ENCODE measurements at places on chromosomes 1 and 21. TPM values are rescaled to one million over a fixed set of nuclear protein-coding genes. Genes with fewer than 3 reads are reported as not detected.

DNA sequence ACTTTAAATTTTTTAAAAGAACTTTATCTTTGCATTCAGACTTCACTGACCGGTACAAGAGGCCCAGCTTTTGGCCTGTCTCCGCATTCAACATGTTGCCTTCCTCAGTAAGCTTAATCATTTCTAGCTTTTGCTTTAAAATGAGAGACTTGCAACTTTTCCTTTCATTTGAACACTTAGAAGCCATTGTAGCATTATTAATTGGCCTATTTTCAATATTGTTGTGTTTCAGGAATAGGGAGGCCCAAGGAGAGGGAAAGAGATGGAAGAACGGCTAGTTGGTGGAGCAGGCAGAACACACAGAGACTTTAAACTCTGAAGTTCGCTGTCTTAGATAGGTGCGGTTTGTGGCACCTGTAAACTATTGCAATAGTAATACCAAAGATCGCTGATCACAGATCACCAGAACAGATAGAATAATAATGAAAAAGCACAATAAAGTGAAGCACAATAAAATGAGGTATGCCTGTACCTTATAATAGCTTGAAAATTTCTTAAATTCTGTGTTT, 31.4 kb downstream of the RABGAP1L start:
- no peak for DNase-seq

HNRNPCL4 gene
- total RNA-seq, result not detected

DNA sequence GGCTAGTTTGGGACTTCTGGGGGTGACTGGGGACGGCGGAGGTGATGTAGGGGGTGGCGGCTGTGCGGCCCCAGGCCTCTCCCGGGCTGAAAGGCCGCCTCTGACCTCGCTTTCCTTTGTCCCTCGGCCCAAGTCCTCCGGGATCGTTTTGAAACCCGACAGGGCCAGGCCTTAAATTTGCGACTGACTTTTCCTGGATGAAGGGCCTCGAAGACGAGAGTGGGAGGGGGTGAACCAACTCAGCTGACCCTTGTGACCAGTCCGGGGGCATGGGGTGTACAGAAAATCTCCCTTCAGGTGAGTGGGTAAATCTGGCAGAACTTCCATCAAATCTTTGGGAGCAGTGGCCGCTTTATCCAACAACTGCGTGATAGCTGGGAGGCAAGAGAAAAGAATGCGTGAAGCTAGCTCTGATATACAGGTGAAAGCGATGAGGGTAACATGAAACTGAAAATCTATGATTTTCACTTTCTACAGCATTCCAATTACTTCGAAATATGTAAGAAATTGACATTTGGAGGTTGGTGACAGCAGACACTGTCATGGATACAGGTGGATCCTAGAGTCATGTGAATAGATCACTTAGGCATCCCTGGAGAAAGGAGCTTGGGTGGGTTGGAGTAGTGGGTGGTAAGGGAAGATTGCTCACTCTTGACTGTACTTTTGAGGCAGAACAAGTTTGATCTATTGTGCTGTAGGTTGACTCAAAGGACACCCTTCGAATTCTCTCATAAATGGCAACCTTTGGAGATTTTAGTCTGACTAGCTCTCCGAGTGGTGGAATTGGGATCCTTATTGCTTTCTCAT, 885 bp downstream of the AHCYL1 start:
- no peak for DNase-seq

MANEAL gene
- 24.8 TPM for total RNA-seq

- no peak for DNase-seq
Measured at GRCh38 chr1:51916587-51917405, 38.3 kb upstream of the NRDC start.

NBPF10 gene
- total RNA-seq, result 2.3 TPM

DNA sequence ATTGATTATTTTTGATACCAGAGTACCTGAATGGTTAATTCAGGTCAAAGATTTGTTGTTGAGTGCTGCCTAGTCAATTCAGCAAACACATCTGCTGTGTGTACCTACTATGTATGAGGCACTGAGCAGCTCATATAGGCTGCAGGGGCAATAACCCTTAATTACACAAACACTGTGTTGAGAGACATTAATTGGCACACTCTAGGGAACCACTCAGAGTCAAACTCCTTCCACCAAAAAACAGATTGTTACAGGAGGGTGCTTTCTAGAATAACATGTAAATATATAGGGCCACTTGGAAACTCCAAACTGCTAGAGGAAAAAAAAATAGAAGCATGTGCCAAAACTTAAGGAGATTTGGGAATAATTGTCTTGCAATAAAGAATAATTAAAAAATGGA, 31.3 kb downstream of the UBE2U start:
- DNase-seq, result no peak

DNA sequence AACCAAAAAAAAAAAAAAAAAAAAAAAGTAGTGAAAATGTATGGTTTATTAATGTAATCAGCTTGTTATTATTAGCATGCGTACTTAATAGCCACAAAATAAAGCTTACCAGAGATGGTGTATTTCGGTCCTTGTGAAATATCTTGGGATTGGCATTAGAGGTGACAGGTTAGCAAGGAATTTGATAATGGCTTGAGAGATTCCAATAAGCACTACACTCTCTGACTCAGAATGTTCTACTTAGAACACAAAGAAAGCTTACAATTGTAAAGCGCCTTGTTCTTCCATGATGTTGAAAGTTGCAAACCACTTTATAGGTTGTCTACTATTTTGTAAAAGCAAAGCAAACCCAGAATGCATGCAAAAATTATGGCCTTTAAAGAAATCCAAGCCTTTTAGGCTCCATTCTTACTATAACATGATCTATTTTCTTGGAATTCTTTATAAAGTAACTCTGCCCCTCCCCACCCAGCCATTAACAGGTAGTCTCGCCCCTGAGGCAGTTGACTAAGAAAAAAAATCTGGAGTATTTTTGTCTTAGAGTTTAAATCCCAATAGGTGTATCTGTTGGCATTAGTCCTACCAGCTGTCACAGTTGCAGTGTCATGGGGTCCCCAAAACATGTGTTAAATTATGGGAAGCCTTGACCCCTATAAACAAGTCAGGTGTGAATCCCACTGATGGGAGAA, 129.2 kb downstream of the DHRS3 start:
- no peak for DNase-seq

CTSK gene
- total RNA-seq, result 3.2 TPM

TRIM46 gene
- total RNA-seq, result not detected

PGLYRP4 gene
- total RNA-seq, result not detected

DNA sequence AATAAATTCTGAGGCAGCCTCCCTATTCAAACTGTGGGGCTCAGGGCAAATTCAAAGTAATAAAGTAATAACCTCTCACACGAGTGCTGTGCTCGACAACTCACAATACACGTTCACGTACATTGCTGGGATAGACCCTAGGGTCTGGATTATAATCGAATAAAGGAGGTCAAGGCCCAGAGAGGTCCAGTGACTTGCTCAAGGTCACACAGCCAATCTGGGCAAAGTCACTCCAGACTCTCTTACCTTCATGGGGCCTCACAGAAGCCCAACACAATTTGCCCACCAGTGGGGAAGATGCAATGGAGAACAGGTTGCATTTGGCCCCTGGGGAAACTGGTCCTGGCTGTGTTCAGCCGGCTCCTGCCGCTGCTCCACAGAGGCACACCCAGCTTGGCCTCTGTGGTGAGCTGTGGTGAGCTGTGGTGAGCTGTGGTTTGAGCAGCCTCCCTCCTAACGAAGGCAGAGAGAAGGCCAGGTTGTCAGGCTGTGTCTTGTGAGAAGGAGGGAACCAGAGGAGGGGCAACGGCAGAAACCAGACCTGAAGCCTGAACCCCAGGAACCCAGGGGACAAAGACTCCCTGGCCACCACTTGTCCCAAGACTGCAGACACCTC, 35.1 kb downstream of the NUAK2 start:
- no peak for DNase-seq

CCDC27 gene
- total RNA-seq, result not detected

- DNase-seq, result peak; percentile 61
Measured at GRCh38 chr1:24374891-24375786, 38.4 kb downstream of the STPG1 start.

USP24 gene
- total RNA-seq, result 34.7 TPM

Measured in Caco-2 (cell line).